Fibroblast of skin of left biceps (primary cell): ENCODE measurements at places on chromosomes 12 and 14.

- no peak for DNase-seq
Observed at GRCh38 chr14:103031566-103031911, 25.8 kb downstream of the CDC42BPB start.

DNA sequence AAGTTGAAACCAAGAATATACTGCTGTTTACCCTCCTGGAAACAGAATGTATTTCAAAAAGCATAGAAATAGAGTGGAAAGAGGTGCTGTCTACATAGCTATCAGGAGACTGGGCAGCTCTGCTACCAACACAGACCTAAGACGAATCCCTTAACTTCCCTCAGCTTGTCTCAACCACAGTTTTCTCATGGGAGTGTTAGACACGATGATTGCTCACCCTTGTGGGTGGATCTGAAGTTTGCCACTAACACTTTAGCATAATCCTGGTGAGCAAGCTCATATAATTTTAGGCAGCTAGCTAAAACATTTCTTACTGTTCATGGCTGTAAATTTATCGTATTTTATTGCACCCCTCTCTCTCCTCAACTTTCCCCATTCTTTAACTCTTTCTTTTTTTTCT, 38.5 kb downstream of the C12orf75 start:
- DNase-seq: peak; percentile 35

GRCh38 chr12:28830491-28830890, 318.6 kb upstream of the FAR2 start:
- DNase-seq: no peak

DNA sequence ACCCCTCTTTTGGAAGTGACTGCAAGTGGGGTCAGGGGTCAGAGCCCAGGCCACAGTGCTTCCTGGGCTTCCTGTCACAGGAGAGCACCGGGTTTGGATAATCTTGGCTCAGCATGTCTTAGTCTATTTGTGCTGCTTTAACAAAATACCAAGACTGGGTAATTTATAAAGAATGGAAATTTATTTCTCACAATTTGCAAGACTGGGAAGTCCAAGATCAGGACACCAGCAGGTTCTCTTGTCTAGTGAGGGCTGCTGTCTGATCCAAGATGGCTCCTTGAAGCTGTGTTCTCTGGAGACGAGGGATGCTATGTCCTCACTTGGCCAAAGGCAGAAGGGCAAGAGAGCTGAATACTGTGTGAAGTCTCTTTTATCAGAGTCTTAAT, 74.1 kb downstream of the RIN3 start:
- DNase-seq: no peak

GRCh38 chr12:42908712-42909111, 319.2 kb upstream of the PRICKLE1 start:
- DNase-seq: no peak

DNA sequence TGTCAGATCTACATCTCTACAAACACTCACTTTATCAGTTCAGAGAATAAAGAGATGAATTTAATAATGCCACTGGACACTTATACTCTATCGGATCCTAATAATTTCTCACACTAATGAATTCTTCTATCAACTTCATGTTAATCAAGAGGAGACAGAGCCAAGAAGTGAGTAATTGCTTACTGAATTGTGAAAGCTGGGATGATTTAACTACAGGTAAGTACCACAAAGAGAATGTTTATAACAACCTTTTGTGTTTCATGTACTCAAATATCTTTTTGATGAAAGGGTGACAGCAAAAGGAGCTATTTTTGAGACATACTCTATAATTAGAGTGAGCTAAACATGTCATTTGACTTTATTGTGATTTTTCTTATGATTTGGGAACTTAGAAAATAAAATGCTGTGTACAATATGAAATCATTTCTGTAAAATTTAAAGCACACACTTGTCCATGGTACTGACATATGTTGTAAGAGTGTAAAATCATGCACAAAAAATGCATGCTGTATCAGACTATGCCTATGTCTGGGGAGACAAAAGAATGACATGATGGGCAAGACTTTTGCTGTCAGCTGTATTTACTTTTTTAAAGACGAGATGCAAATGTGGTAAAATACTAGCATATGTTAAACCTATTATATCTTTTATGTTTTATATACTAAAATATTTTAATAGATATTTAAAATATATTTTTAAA, 361.2 kb downstream of the CCER1 start:
- DNase-seq: no peak
